NCI-H2107 (cell line): ENCODE measurements at places on chromosomes 6 and 20.

GRCh38 chr6:120588424-120588823 is 745.9 kb downstream of the TBC1D32 start:
- no peak for DNase-seq

- no peak for DNase-seq
Measured at GRCh38 chr6:15287670-15288375, 42.0 kb downstream of the JARID2 start.

DNA sequence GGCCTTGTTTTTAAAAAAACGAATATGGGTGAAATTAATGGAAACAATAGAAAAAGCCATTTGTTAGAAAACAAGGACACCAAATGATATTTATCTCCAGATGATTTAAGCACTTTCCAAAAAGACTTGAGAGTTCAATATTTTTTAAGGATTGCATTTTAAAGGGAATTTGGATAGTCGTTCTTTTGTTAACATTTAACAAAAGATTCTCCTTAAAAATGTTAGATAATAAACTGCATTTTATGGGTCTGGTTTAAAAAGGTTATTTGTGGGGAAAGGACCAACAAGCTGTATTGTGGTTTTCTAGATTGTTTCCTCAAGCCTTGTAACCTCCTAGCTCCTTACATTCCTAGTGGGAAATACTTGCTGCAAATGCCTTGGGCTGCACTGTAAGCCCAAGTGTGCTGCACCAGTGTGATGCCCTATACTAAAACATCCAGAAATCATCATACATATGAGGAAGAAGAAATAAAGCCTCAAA is 1.5 kb upstream of the PHIP start:
- no peak for DNase-seq

DNA sequence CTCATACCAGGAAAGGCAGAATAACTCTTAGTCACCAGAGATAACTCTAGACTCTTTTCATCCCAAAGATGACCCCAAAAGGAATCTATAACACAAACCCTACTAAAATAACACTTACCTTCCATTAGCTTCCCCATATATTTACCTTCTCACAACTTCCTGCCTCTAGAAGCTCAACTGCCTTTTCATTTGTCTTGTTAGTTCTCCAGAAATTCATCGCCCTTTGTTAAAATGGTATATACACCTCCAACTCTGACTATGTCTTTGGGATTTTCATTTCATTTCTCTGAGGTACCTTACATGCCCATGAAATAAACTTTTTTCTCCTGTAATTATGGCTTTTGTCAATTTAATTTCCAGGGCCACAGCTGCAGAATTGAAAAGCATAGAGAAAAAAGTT is 33.5 kb downstream of the GCM1 start:
- DNase-seq, result no peak

DNA sequence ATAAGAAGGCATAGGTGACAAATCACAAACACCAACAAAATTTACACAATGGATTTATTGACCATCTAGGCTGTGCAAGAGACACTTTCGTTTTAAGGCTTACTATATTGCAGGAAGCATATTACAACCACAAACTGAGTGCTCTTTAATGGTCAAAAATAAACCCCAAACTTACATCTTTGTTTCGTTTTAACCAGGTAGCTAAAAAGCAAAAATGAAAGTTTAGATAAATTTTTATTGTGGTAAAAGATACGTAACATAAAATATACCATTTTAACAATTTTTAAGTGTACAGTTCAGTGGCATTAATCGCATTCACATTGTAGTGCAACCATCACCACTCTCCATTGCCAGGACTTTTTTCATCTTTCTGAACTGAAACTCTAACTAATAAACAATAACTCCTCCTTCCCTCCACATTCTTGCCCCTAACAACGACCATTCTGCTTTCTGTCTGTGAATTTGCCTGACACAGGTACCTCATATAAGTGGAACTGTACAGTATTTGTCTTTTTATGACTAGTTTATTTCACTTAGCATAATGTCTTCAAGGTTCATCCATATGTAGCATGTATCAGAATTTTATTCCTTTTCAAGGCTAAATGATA is 32.3 kb upstream of the DUSP22 start:
- DNase-seq, result no peak

DNA sequence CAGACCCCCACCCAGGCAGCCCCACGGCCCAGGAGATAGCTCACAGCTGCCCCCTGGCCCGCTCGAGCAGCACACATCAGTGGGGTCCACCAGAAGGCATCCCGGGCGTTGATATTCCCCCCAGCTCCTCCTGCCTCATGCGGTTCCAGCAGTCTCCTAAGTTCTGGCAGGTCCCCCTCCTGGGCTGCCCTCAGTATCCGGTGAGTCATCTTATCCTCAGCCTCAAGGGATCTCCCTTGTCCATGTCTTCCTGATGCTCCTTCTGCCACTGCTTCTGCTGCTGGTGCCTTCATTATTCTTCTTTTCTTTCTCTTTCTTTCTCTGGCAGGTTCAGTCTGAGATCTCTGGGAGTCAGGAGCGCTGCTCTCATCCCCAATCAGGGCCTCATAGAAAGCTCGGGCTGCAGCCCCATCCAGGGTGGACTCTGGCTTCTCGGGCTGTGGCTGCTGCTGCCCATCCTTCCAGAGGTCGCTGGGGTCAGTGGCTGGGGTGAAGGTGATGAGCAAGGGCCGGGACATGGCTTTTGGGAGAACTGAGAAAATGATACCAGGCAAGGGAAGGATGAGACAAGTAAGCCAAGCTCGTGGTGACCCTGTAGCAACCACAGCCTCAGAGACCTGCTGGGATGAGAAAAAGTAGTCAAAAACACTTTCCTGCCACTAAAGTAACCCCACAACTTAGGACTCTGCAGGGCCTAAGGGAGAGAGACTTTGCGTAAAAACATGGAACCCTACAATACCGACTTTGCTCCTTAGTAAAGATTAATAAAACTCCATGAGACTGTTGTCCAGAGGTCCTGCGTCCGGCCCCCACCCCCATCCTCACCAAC is 622 bp downstream of the GPANK1 start:
- no peak for DNase-seq

GRCh38 chr20:38226553-38226952 is 34.0 kb downstream of the KIAA1755 start:
- DNase-seq, result no peak

DNA sequence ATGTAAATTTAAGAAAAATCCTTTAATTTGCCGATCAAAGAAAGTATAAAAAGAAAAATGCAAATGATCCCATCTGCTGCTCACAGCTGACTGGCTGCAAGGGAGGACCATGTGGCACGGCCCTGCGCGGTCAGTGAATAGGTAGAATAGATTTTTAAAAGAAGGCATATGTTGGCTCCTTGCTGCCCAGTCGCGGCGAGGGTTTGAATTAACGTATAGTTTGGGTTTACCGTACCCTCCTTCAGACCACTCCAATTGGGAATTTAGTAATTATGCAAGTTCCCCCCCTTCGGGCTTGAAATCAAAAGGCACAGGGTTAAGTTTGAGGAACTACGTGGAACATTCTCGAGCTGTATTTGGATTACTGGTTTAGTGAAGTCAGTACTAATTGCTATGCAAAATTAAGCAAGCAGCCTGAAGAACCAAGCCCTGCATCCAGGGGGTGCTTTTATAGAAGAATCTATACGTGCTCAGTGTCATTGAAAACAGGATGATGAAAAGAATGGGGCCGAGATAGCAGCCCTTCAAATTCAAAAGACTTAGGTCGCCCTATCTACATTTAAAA is 1.1 kb upstream of the BEND3 start:
- no peak for DNase-seq

DNA sequence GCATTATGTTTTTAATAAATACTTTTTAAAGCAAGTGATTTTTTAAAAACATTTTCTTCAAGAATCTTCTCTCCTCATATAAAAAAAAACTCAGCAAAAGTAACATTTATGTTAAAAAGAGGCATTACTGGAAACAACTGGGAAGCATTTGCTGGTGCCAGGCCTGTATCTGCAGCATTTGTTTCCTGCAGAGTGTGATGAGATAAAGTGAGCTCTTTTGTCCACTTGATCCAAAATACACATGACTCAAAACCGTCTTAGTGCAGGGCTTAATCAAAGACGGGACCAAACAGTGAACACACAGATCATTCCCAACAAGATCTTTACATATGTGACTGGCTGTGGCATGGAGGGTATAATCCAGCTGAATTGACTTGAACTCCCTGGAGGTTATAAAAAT is 28.3 kb upstream of the RIPPLY2 start:
- no peak for DNase-seq

DNA sequence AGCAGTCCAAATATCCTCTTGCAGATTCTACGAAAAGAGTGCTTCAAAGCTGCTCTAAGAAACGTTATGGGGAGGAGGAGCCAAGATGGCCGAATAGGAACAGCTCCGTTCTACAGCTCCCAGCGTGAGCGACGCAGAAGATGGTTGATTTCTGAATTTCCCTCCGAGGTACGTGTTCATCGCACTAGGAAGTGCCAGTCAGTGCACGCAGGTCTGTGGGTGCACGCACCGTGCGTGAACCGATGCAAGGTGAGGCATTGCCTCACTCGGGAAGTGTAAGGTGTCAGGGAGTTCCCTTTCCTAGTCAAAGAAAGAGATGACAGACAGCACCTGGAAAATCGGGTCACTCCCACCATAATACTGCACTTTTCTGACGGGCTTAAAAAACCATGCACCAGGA is 272.1 kb upstream of the DEFB115 start:
- no peak for DNase-seq

GRCh38 chr6:37171201-37171969 is 1.4 kb downstream of the PIM1 start:
- no peak for DNase-seq

GRCh38 chr20:54113566-54113965 is 43.2 kb upstream of the BCAS1 start:
- DNase-seq, result no peak

- DNase-seq, result no peak
Measured at GRCh38 chr6:150719831-150720230, 120.1 kb downstream of the PLEKHG1 start.

GRCh38 chr6:33979750-33980149 is 166.1 kb downstream of the GRM4 start:
- DNase-seq, result no peak

DNA sequence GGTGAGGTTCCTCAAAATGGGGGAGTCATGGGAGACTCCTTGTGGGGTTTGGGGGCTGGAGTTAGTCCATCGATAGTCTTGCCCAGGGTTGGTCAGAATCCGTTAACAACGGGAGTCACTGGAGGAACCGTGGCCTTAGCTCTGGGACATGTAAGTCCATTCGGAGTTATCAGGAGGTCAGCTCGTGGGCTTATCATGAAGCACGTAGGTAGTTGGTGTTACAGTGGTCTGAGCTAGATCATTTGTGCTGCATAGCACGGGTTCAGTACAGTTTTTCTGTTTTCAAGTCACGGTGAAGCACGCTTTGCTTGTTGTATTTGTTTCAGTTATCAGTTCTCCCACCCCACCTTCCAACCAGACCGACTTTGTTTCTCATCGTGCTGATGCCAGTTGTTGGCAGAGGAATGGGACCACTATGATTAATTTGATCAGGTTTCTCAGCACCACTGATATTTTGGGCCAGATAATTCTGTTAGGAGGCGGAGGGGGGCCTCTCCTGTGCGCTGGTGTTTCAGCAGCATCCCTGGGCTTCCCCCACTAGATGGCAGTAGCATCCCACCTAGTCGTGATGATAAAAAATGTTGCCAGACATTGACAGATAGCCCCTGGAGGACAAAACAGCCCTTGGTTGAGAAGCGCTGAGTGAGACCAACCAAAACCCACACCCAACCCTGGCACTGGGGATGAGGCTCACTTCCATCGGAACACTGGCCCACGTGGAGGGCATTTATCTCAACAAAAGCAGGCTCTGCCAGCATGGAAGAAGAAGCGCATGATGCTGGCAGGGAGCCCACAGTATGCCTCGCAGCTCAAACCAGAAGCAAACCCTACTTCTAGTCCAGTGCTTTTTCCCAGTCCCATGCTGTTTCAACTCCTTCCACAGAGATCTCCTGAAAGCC is 2.2 kb upstream of the APMAP start:
- no peak for DNase-seq

DNA sequence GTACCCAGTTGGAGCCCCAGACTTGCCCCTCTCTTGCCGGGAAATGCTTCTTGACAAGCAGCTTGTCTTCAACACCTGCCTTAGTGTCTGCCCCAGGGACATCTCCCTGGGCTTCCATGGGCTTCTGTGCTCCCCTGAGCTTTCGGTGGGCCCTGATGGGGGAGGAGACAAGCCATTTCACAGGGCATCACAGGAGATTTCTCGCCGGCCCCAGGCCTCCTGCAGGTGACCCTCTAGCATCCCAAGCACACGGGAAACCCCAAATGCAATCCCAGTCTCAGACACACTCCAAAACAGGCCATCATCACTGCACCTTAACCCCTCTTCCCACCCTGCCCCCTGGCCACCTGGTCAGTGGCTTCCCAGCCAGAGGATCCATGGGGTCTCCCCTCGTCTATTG is 74.5 kb downstream of the JPH2 start:
- no peak for DNase-seq

DNA sequence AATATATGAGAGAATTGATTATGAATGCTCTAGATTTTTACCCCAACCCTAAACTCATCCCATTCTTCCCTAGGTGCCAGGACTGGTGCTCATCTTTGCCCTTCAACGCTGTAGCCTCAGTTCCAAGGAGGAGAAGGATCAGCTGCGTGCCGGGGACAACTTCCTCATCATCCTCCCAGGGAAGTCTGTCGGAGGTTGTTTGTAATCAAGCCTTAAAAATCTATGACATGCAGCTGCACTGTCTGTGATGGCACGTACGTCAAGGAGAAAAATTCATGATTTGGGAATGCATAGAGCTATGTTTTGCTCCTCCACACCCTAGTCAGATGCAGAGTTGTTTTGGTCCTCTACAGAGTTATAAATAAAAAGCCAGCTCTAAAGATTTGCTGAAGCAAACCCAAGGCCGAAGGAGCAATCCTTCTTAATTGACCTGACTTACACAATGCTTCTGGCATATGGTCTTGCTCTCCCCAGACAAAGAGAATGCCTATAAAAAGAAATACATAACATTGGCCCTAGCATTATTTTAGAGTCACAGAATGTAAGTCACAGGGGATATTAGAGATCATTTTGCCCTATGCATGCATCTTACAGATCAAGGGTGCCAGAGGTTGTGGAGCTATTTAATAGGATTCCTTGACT is 244.2 kb downstream of the HIVEP2 start:
- no peak for DNase-seq

GRCh38 chr6:138988469-138988834 is 399 bp upstream of the REPS1 start:
- DNase-seq, result no peak

GRCh38 chr6:146851837-146852236 is 253.1 kb downstream of the ADGB start:
- no peak for DNase-seq

DNA sequence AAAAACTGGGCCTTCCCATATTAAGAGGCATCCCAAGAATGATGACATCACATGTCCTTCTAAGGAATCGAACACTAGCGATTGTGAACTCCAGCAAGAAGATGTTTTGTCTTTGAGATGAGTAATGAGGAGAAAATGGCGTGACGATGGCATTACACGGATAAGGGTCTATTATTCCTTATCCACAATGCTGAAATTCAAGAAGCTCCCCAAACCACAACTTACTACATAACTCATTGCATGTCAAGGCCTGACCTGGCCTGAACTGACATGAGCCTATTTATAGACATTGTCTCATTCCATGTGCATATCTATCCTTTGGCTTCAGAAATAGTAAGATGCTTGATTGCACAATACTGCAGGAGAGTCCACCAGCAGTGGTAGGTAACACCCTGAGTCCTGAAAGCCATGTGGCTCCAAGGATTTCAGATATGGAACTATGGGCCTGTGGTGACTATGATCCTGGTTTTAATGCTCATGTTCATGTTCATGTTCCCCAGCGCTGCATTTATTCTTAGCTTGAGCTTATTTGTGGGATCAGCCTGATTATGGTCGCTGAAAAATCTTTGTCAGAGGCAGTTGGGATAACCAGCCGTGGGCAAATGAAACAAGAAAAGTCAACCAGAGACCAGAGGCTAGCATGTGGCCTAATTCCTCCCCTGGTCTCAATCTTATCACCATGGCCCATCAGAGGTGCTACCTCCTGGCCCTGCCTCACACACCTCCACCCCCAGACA is 183.2 kb upstream of the JARID2 start:
- peak; percentile 19 for DNase-seq
